Smooth muscle cell of the brain vasculature (primary cell): ENCODE measurements at places on chromosomes 12 and 14.

- DNase-seq = no peak
Observed at GRCh38 chr12:115636546-115636945, 640.9 kb downstream of the MED13L start.

DNA sequence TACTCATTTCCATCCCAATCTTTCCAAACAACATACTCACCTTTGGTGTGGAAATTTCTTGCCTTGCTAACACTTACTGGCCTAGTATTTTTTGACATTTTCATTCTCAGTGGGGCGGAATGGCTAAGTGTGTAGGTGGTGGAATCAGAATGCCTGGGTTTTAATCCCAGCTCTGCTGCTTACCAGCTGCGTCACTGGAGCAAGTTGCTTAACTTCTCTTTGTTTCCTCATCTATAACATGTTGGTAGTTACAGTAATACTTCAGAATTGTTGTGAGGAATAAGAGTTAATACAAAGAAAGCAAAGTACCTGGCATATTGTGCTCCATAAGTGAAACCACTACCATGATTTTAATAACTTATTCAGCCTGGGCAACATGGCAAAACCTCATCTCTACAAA is 3.0 kb upstream of the FAM177A1 start:
- no peak for DNase-seq

GRCh38 chr14:85528080-85528896 is 1.7 kb upstream of the FLRT2 start:
- DNase-seq = no peak

DNA sequence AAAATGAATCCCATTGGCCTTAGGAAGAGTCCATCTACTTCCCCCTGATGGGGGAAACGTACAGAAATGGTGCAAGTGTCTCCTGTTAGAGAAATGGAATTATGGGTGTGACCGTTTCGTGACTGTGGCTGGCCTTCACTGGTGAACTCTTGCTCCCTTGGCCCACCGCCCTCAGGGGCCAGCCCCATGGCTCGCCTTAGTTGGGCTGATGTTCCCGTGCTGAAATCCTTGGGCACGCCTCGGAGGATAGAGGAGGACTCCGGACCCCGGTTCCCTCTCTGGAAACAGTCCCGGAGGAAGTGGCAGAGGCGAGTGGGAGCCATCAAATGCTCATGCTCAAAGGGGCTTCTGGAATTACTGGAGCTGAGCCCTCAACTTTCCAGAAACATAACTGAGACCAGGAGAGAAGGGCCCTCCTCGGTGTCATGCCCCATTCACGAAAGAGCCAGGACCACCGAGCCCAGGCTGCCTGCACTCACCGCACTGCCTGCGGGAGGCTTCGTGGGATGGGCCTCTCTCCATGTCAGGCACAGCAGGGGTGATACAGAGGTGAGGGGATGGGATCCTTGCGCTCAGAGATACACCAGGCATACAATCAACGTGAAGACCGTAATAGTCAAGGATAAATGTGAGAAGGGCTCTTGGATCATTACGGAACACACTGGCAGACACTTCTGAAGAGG is 10.1 kb upstream of the CACNA2D4 start:
- DNase-seq = no peak

- no peak for DNase-seq
Observed at GRCh38 chr12:112322882-112323547, 59.2 kb downstream of the HECTD4 start.

DNA sequence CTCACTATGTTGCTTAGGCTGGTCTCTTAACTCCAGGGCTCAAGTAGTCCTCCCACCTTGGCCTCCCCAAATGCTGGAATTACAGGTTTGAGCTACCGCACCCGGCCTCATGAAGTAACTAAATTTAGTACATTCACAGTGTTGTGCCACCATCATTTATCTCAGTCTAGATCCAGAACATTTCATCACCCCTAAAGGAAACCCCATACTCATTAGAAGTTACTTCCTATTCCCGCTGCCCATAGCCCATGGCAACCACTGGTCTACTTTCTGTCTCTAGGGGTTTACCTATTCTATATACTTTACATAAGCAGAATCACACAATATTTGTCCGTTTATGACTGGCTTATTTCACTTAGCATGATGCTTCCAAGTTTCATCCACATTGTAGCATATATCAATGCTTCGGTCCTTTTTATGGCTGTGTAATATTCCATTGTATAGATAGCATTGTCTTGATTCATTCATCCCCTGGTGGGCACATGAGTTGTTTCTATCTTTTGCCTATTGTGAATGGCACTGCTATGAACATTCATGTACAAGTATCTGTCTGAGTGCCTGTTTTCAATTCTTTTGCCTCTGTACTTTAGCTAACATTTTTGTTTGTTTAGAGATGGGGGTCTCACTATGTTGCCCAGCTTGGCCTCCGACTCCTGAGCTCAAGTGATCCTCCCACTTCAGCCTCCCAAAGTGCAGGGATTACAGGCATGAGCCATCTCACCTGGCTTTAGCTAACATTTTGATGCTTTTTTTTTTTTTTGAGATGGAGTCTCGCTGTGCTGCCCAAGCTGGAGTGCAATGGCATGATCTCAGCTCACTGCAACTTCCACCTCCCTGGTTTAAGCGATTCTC is 10.2 kb upstream of the SH2B3 start:
- DNase-seq = no peak

GRCh38 chr14:54025661-54026060 is 69.0 kb upstream of the BMP4 start:
- DNase-seq = no peak

DNA sequence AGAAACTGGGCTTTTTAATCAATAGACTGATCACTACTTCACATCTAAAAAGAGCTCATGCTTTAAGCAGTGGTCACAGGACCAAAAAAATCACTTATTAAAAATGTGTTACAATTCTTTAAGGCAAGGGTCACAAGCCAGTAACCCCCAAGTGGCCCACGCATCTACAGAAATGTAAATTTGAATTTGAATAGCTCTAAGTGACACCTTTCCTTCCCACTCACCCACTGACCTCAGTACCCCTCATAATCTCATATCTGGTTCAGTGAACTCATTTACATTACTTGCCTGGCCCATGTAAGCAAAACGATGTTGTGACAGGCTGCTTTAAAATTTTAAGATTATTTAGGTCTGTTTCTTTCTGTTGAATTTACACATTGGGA is 27.4 kb downstream of the NELL2 start:
- DNase-seq = no peak

DNA sequence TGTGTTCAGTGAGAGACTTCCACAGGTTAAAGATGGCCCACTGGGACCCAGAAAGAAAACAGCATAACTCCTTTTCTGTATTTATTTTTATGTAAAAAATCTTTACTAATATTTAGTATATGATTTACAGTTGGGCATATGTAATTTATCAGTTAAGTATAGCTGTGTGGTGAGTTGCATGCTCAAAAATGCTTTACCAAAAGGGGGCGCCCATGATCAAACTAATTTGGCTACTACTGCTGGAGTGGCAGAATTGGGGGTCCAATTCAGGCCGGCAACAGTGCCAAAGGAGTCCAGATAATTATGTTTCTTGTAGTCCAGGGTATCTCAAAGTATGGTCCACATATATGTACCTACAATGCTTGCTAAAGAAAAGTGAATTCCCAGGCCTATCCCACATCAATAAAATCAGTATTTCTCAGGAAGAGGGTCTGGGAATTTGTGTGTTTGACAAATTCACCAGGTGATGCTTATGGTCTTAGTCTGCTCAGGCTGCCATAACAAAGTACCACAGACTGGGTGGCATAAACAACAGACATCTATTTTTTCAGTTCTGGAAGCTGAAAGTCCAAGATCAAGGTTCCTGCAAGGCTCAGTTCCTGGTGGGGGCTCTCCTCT is 152.0 kb downstream of the KTN1 start:
- no peak for DNase-seq

GRCh38 chr12:12453635-12454034 is 96.8 kb downstream of the BORCS5 start:
- DNase-seq = no peak

DNA sequence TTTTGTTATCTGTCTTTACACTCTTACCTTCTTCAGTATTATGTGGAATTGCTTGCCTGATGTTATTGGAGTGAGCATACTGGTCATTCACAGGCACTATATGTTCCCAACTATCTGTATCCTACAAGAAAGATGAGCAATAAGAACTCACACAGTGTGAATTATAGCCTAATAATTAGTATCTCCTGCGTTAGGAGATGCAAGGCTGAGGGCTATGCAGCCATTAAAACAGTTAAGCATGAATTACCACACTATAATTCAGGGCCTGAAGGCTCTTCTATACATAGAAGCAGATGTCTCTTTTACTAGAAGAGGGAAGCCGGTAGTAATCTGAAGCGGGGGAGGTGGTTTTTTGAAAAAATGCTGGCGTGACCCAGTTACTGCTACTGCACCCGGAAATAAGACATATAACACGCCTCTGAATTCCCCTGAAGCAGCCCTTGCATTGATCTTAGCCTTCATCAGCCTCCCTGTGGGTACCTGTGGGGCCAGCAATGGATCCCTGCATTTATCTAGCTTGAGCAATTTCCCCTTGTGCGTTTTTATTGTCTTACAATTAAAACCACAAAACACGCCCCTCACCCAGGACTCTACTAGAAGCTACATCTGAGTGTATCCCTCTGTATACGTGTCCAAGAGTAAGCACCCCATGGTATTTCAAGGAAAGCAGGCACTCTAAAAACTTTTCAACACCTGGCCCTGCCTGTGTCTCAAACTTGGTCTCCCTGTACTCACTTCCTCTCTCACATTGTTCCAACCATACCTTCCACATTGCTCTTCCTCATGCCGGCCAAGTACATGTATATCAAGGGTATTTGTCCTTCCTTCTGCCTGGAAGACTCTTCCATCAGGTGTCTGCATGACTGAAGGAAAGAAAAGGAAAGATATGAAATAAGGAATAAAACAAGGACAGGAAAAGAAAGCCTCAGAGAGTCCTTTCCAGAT is 210.9 kb upstream of the ARID2 start:
- DNase-seq = no peak

GRCh38 chr14:105118646-105119407 is 49.7 kb downstream of the JAG2 start:
- DNase-seq = no peak

- no peak for DNase-seq
Observed at GRCh38 chr12:29595071-29595755, 97.7 kb upstream of the OVCH1 start.

- DNase-seq = no peak
Observed at GRCh38 chr12:94603434-94604365, 46.7 kb downstream of the TMCC3 start.

- DNase-seq = no peak
Observed at GRCh38 chr14:88026890-88027289, 22.0 kb downstream of the GPR65 start.

DNA sequence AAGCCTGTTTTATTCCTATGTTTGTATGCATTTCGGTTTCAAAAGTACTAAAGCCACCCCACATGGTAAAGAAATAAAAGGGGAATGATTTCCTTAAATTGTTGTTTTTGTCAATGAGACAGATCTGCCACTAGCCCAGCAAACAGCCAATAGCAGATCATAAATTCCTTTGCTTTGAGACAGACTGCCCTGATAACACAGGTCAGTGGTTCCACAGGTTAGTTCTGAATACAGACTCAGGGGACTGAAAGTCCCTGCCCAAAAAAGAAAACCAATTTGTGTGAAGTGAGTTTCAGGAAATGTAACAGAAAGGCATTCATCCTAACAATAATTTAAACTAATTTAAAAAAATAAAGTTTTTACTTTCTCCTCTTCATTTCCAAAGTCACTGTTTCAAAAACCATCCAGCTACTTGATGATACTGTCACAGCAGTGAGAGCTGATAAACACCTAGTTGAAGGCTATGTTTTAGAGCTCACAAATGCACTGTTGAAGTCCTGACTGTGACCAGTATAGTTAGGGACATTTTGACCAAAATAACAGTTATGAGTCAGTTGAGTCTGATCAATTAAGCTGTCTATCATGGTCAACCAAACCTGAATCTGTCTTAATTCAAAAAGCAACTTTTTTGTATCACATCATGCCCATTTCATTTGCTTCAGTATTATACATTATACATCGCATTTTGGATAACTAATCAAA is 77.7 kb downstream of the LGR5 start:
- DNase-seq = no peak

- DNase-seq = no peak
Observed at GRCh38 chr14:24673534-24674203, 39.7 kb upstream of the GZMB start.

GRCh38 chr14:69354383-69355153 is 43.5 kb downstream of the ERH start:
- no peak for DNase-seq

DNA sequence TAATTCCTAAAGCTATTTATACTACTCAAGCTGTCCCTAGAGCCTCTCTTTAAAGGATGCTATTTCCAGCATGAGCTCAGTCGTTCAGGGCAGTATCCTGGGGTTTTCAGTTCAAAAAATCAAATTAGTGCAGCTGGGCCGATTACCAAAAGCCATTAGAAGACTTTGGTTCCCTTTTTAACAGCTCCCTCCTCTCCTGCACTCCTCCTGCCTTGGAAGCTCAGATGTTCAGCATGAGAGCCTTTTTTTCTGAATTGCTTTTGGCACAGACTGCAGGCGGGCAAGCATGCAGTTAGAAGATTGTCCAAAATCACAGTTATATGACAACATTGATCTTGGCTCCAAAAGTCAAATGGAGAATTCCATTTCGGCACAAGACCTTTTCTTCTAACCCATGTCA is 179.6 kb downstream of the SLC35F4 start:
- no peak for DNase-seq

GRCh38 chr12:12446786-12447185 is 89.9 kb downstream of the BORCS5 start:
- DNase-seq = no peak

GRCh38 chr14:72608391-72609204 is 285.3 kb downstream of the DPF3 start:
- DNase-seq = peak; percentile 73

GRCh38 chr12:127542391-127542790 is 724.6 kb upstream of the TMEM132C start:
- DNase-seq = no peak

DNA sequence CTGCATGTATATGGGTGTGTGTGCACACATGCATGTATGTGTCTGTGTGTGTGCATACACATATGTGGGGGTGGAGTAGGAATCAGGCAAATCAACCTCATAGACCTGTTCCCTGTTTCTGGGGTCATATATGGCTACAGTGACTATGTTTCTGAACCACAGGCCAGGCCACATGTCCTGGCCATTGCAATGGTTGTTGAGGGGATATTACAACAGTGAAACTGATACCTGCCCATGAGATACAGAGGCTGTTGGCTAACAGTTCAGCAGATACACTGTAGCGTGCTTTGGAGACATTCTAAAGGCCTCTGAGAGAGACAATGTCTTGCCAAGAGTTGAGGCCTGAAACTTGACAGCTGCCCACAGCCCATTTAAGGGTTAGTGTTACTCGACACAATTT is 47.3 kb upstream of the FOS start:
- DNase-seq = no peak

GRCh38 chr12:75404231-75404630 is 13.3 kb downstream of the GLIPR1L2 start:
- no peak for DNase-seq

DNA sequence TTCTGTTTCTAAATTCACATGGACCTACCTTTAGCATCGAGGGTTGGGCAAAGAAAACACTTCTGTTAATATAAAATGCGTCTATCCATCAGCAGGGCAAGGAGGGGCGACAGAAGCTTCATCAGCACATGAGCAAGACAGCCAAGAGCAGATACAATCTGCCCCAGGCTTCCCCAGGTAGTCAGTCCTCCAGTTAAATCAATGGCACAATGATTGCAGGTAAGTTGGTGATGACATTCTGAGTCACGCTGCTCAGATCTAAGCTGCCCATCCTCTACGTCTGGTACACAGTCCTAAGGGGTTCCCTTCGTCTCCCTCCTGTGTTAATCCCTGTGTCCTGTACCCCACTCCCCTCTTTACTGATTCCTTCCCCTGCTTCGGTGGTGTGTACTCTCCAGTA is 38.8 kb downstream of the MAP3K9 start:
- no peak for DNase-seq

GRCh38 chr12:26195250-26195640 is at the start of gene SSPN:
Gene SSPN (plus strand): TSS chr12:26195573. CDS start chr12:26195673, 100 bp downstream.
- peak; percentile 31 for DNase-seq
